Activated CD4-positive, alpha-beta T cell treated with anti-CD3 and anti-CD28 coated beads, Interleukin-2, amount 50 U/mL, for 48 hours (primary cell): ENCODE measurements at places on chromosomes 4 and X.

DNA sequence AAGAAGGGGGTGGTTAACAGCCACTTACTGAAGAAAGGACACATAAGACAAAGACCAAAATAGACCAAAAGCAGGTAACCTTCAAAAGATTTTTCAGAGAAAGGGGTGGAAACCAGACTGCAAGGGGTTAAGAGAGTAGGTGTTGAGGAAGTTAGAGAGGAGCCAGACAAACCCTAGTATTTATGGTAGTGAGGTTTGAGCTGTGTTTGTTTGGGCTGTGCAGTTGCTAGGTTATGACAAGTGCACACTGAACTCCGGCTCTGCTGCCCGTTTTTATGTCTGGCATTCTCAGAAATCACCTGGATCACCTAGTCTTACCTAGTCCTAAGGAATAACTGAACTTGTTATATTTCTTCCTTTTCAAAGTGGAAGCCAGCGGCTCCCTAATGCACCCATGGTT, 22.9 kb upstream of the G3BP2 start:
- DNase-seq, result no peak

GRCh38 chr4:68375667-68376559, 26.0 kb upstream of the YTHDC1 start:
- DNase-seq, result peak; percentile 30

- no peak for DNase-seq
Observed at GRCh38 chr4:107978716-107979451, 10.8 kb upstream of the HADH start.

GRCh38 chr4:139207873-139208403, 30.9 kb upstream of the ELF2 start:
- no peak for DNase-seq

DNA sequence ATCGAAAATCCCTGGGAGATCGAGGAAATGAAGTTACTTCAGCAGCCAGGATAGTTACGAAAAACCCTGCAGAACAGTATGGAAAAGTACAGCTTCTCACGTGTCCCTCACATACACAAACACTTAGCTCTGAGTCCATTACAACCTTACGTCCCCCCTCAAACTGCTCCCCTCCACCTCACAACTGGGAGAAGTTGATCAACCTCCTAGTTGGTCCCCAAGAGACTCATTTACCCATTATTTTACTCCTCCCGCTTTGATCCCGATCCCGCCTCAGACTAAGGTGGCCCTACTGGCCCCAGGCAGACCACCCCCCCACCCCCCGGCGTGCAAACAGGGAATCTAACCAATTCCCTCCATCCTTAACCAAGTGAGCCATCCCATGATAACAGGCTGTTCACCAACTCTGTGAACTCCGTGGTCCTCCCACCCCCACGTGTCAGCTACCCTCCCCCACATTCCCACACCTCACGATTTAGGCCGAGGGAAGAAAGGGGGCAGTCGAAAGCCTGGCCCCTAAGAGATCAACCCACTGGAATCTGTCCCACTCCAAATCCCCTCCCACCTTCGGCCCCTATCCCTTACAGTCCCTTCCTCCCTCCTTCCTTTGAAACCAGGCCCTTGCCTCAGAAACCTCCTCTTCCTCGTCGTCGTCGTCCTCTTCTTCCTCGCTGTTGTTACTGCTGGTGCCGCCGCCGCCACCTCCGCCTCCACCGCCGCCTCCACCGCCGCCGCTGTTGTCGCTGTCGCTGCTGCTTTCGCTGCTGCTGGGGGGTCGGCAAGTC, 755 bp downstream of the ANKRD17 start:
- DNase-seq, result peak; percentile 40
